ENCODE measurements at places on chromosomes 4 and X.
A peak's percentile ranks its signal among the peaks of the same experiment; 100 is the strongest.

GRCh38 chrX:96006281-96006680, 678.4 kb upstream of the DIAPH2 start:
- no peak overlapping the region for H3K27ac ChIP-seq
- no peak overlapping the region for H3K4me3 ChIP-seq
- no peaks in the 10 kb centered on the region for H3K4me1 ChIP-seq
- H3K36me3 ChIP-seq: no peaks in the 10 kb centered on the region
- DNase-seq: no peak

DNA sequence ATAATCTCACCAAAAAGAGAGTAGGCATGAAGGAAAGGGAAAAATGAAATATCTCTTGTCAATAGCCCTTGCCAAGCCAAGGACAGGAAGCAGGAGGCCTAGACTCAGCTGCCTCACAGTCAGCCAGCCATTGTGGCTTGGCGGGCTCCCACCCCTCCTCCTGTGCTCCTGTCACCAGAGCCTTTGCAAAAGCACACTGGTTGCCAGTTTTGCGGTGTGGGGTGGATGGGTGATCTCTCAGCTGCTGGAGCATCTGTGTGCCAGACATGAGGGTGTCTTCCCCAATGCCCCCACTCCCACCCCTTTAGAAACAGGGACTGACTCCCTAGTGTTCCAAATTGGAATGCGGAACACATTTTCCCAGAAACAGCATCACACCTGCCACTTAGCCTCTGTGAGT, 26.1 kb downstream of the ARHGEF6 start:
- DNase-seq: peak; percentile 65
- H3K27ac ChIP-seq: no peak overlapping the region
- H3K4me3 ChIP-seq: no peak overlapping the region
- no peaks in the 10 kb centered on the region for H3K27me3 ChIP-seq
- no peaks in the 10 kb centered on the region for H3K36me3 ChIP-seq

GRCh38 chr4:150212927-150213326, 134.7 kb downstream of the DCLK2 start:
- peaks cover 4% of the 10 kb centered on the region for H3K4me1 ChIP-seq
- no peak for DNase-seq
- H3K27me3 ChIP-seq: no peaks in the 10 kb centered on the region

GRCh38 chr4:181860668-181861067, 382.5 kb upstream of the TENM3 start:
- no peaks in the 10 kb centered on the region for H3K27me3 ChIP-seq
- no peak for DNase-seq
- H3K4me1 ChIP-seq: no peaks in the 10 kb centered on the region
- no peak overlapping the region for H3K27ac ChIP-seq
- no peaks in the 10 kb centered on the region for H3K36me3 ChIP-seq
- no peak overlapping the region for H3K4me3 ChIP-seq

GRCh38 chr4:121070696-121071639, 1.4 kb downstream of the NDNF start:
- peaks cover 9% of the 10 kb centered on the region for H3K4me1 ChIP-seq
- peak; percentile 48 for DNase-seq
- H3K27me3 ChIP-seq: no peaks in the 10 kb centered on the region
- H3K4me3 ChIP-seq: peak overlapping the region; percentile 61
- H3K36me3 ChIP-seq: no peaks in the 10 kb centered on the region

- no peak overlapping the region for H3K4me3 ChIP-seq
- no peaks in the 10 kb centered on the region for H3K36me3 ChIP-seq
- no peak overlapping the region for H3K27ac ChIP-seq
- no peaks in the 10 kb centered on the region for H3K4me1 ChIP-seq
- no peak for DNase-seq
Measured at GRCh38 chrX:29902004-29902403, 313.4 kb upstream of the MAGEB2 start.

GRCh38 chr4:183173580-183174526, 74.8 kb downstream of the WWC2 start:
- no peak overlapping the region for H3K4me3 ChIP-seq
- no peaks in the 10 kb centered on the region for H3K27me3 ChIP-seq
- H3K36me3 ChIP-seq: no peaks in the 10 kb centered on the region
- no peak for DNase-seq

GRCh38 chr4:25330335-25330734, 17.8 kb downstream of the ZCCHC4 start:
- no peaks in the 10 kb centered on the region for H3K27me3 ChIP-seq
- H3K4me3 ChIP-seq: no peak overlapping the region
- no peaks in the 10 kb centered on the region for H3K4me1 ChIP-seq
- H3K36me3 ChIP-seq: no peaks in the 10 kb centered on the region
- DNase-seq: no peak
- no peak overlapping the region for H3K27ac ChIP-seq

DNA sequence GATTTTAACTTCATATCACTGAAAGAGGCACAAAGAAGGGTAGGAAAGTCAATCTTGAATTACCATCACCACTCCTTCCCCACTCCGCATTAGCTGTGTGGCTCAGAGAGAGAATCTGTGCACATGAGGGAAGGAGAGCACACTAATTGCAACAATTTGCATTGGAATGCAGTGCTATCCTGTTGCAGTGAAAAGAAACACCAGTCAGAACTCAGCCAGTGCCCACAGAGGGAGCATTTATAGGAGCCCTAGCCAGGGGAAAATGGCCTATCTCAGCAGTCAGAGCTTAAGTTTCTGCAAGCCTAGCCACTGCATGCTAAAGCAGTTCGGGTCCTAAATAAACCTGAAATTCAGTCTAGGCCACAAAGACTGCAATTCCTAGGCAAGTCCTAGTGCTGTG, 159.4 kb upstream of the AR start:
- H3K36me3 ChIP-seq: no peaks in the 10 kb centered on the region
- H3K27ac ChIP-seq: no peak overlapping the region
- H3K27me3 ChIP-seq: no peaks in the 10 kb centered on the region
- DNase-seq: no peak

- no peak overlapping the region for H3K4me3 ChIP-seq
- peaks cover 10% of the 10 kb centered on the region for H3K4me1 ChIP-seq
- H3K36me3 ChIP-seq: no peaks in the 10 kb centered on the region
- no peak for DNase-seq
Measured at GRCh38 chr4:30754021-30754420, 33.9 kb downstream of the PCDH7 start.

- peak; percentile 64 for DNase-seq
- no peaks in the 10 kb centered on the region for H3K36me3 ChIP-seq
- peak overlapping the region; percentile 34 for H3K4me3 ChIP-seq
- peak overlapping the region; percentile 91 for H3K27ac ChIP-seq
- H3K27me3 ChIP-seq: no peaks in the 10 kb centered on the region
Measured at GRCh38 chrX:68894142-68894512, 65.3 kb downstream of the EFNB1 start.

DNA sequence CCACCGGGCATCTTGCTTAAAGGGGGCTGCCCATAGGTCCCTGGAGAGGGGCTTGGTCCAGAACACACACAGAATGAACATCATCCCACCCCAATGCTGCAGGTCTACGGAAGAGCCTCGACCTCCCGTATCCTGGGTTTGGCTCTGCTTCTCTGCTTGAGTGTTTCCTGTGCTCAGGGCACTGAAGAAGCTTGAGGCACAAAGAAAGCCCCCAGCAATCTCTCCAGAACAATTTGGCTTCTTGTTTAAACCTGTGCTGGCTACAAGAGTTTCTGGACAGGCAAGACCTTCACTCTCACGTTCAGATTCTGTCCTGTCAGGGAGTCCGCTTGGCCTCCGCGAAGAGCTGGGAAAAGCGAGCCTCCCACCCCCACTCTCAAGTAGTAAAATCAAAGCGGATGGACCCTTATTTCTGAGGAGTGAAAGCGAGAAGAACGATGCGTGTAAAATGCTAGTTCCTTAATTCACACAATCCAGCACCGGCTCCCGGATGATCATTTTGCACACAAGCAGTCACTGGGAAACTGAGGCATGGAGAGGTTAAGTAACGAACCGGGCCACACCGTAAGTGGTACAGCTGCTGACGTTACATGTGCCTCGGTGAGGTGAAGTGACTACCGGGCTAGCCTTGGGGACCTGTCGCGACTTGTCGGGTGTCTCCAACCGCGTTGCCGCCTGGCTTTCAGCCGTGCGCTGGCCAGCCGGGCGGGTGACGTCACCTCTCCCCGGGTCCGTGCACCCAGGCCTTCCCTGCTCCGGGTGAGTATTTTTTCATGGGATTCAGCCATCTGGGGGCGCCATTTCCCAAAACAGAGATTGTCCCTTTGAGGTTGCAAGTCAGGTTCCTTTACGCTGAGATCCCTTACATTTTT, 3.1 kb upstream of the SFRP2 start:
- peak overlapping the region; percentile 27 for H3K4me3 ChIP-seq
- H3K4me1 ChIP-seq: no peaks in the 10 kb centered on the region
- no peak overlapping the region for H3K27ac ChIP-seq
- peak; percentile 77 for DNase-seq
- H3K36me3 ChIP-seq: no peaks in the 10 kb centered on the region
- H3K27me3 ChIP-seq: no peaks in the 10 kb centered on the region

GRCh38 chrX:92247076-92247475, 467.9 kb downstream of the PCDH11X start:
- no peak overlapping the region for H3K4me3 ChIP-seq
- no peaks in the 10 kb centered on the region for H3K27me3 ChIP-seq
- no peak for DNase-seq
- H3K4me1 ChIP-seq: no peaks in the 10 kb centered on the region

GRCh38 chr4:306551-306961, 1.3 kb upstream of the ZNF732 start:
- H3K27me3 ChIP-seq: peaks cover 12% of the 10 kb centered on the region
- no peaks in the 10 kb centered on the region for H3K4me1 ChIP-seq

DNA sequence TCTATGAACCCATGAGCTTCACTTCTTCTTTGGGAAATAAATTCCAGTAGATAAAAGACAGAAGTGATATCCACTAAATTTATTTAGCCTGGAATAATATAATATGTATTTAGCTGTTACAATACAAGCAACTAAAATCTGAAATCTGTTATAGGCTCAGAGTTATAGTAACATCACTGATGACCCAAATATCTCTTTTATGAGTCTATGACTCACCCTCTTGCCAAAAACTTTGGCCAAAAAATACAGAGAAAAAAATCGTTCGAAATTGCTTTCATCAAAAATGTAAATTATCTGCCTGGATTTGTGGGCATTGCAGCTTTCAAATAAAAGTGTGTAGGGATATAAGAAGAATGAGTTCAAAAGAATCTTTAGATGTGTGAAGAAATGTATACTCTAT, 89.4 kb upstream of the DKK2 start:
- no peak overlapping the region for H3K4me3 ChIP-seq
- DNase-seq: no peak
- no peaks in the 10 kb centered on the region for H3K27me3 ChIP-seq
- H3K4me1 ChIP-seq: peaks cover 4% of the 10 kb centered on the region

- no peak for DNase-seq
- H3K27ac ChIP-seq: no peak overlapping the region
- H3K27me3 ChIP-seq: no peaks in the 10 kb centered on the region
- H3K36me3 ChIP-seq: no peaks in the 10 kb centered on the region
- H3K4me3 ChIP-seq: no peak overlapping the region
Measured at GRCh38 chr4:182385897-182386296, 142.7 kb downstream of the TENM3 start.

- no peak for DNase-seq
- no peak overlapping the region for H3K27ac ChIP-seq
- no peaks in the 10 kb centered on the region for H3K27me3 ChIP-seq
- no peak overlapping the region for H3K4me3 ChIP-seq
- no peaks in the 10 kb centered on the region for H3K36me3 ChIP-seq
Measured at GRCh38 chr4:110533940-110534339, 58.0 kb downstream of the ENPEP start.

DNA sequence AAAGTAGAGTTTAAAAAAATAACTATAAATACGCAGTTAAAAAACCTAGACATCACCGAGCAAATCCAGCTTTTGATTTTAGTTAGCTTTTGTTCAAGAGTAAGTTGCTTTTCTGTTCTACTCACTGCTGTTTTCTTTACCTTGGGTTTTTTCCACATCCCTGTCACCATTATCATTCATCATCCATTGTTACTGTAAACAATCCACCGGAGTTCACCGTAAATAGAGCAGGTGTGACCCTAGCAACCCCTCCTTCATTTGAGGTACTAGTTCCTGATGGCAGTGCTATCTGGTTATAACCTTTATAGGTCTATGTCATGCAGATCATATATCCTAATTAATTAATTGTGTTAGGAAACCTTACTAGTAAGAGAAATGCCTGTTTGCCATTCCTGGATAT, 43.0 kb upstream of the TEX13D start:
- H3K4me3 ChIP-seq: no peak overlapping the region
- H3K36me3 ChIP-seq: no peaks in the 10 kb centered on the region
- no peak overlapping the region for H3K27ac ChIP-seq
- H3K27me3 ChIP-seq: no peaks in the 10 kb centered on the region
- H3K4me1 ChIP-seq: no peaks in the 10 kb centered on the region

- no peak overlapping the region for H3K4me3 ChIP-seq
- H3K27ac ChIP-seq: peak overlapping the region; percentile 56
- no peak for DNase-seq
- H3K27me3 ChIP-seq: no peaks in the 10 kb centered on the region
- H3K4me1 ChIP-seq: peaks cover 58% of the 10 kb centered on the region
Measured at GRCh38 chr4:76658231-76659102, 223.4 kb downstream of the SHROOM3 start.

GRCh38 chr4:84439996-84440395, 59.1 kb downstream of the NKX6-1 start:
- H3K36me3 ChIP-seq: no peaks in the 10 kb centered on the region
- no peak for DNase-seq
- H3K4me1 ChIP-seq: no peaks in the 10 kb centered on the region
- no peak overlapping the region for H3K4me3 ChIP-seq

- H3K27me3 ChIP-seq: no peaks in the 10 kb centered on the region
- H3K4me3 ChIP-seq: no peak overlapping the region
- H3K27ac ChIP-seq: no peak overlapping the region
- H3K4me1 ChIP-seq: no peaks in the 10 kb centered on the region
Measured at GRCh38 chrX:35251226-35251625, 308.6 kb downstream of the FAM47B start.

- H3K36me3 ChIP-seq: no peaks in the 10 kb centered on the region
- no peak for DNase-seq
- no peaks in the 10 kb centered on the region for H3K4me1 ChIP-seq
- no peaks in the 10 kb centered on the region for H3K27me3 ChIP-seq
Measured at GRCh38 chrX:69051901-69052300, 113.4 kb downstream of the PJA1 start.

- H3K27me3 ChIP-seq: peaks cover 79% of the 10 kb centered on the region
- H3K36me3 ChIP-seq: no peaks in the 10 kb centered on the region
- DNase-seq: no peak
- no peak overlapping the region for H3K4me3 ChIP-seq
- no peak overlapping the region for H3K27ac ChIP-seq
- peaks cover 52% of the 10 kb centered on the region for H3K4me1 ChIP-seq
Measured at GRCh38 chr4:190019023-190019858, 7.8 kb downstream of the FRG2 start.

DNA sequence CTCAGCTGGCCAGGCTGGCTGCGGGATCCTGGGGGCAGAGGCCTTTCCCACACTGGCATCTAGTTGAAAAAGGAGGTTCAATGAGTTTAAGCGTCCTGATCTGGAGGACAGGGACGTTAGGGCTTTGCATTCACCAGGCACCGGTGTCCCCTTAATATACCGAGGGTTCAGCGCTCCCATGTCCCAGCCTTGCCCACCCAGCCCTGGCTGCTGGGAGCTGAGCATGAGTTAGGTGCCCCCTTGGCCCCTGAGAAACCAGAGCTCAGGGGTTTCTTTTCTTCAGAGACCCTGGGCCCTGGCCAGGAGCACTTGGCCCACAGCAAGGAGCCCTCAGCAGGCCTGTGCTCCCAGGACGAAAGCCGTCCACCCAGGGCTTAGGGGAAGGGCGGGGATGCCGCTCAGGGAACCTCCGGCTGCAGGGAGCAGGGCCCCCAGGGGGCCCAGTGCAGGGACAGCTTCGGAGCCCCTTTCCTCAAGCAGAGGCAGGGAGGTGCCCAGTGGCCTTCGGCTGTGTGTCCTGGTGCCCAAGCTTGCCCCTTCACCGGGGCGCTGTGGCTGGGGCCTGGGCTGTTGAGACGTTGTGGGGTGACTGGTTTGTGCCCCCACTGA, 20.9 kb upstream of the DUSP9 start:
- H3K4me1 ChIP-seq: no peaks in the 10 kb centered on the region
- H3K27ac ChIP-seq: no peak overlapping the region
- no peak overlapping the region for H3K4me3 ChIP-seq
- H3K27me3 ChIP-seq: no peaks in the 10 kb centered on the region
